ENCODE measurements at places on chromosomes 2 and 18. TPM values are rescaled to one million over a fixed set of nuclear protein-coding genes. Genes with fewer than 3 reads are reported as not detected.

GRCh38 chr2:66364495-66365333 lies 70.2 kb upstream of the MEIS1 start:
- H3K4me3 ChIP-seq, result no peak overlapping the region
- H3K36me3 ChIP-seq, result no peaks in the 10 kb centered on the region
- DNase-seq, result no peak

DNA sequence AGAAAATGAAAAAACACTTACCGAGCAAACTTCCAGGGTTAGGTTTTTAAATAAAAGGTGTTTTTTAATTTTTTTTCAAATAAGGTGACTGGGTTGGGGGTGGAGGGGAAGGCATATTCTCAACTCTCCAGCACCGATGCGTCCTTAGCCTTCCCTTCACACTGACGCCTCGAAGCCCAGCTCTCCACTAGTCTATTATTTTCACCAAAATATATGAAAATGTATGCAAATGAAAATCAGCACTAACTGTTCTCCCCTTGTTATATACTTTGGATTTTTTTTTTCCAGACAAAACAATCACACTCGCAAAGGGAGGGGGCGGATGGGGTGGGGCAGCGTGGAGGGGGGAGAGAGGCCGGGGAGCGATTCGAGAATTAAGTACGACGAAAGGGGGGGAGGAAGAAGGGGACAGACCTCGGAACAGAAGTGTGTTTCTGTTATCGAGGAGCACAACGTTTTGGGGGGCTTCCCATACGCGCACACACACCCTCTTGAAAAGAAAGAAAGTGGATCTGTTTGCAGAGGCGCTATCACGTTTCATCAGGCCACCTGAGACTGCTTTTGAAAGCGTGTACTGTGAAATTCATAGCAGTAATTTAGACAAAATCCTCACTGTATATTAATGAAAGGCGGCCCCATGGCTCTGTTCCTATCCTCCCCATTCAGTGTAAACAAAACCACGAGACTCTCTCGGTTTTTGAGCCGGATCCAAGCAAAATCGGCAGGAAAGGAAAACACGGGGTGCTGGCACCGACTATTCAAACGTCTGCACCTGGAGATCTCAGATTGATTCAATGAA lies 2.4 kb upstream of the POU3F3 start:
- no peaks in the 10 kb centered on the region for H3K27me3 ChIP-seq
- no peaks in the 10 kb centered on the region for H3K36me3 ChIP-seq
- H3K4me3 ChIP-seq, result no peak overlapping the region

- no peak for DNase-seq
- H3K4me3 ChIP-seq, result no peak overlapping the region
- H3K27me3 ChIP-seq, result no peaks in the 10 kb centered on the region
- H3K4me1 ChIP-seq, result no peaks in the 10 kb centered on the region
Observed at GRCh38 chr2:101623031-101623521, 74.4 kb upstream of the MAP4K4 start.

GRCh38 chr2:168804214-168804613 lies 1.8 kb downstream of the NOSTRIN start:
- no peaks in the 10 kb centered on the region for H3K36me3 ChIP-seq
- no peaks in the 10 kb centered on the region for H3K27me3 ChIP-seq
- no peak for DNase-seq
- H3K27ac ChIP-seq, result no peak overlapping the region

Gene EGR4
- not detected for total RNA-seq

Measured in aorta (tissue), 5 donors.